ENCODE measurements at places on chromosomes 1 and 21.
A peak's percentile ranks its signal among the peaks of the same experiment; 100 is the strongest.

GRCh38 chr1:226489718-226490425, 58.7 kb upstream of the STUM start:
- no peak for DNase-seq

- DNase-seq, result peak; percentile 47
These were observed 99.4 kb upstream of the TLR5 start for GRCh38 chr1:223242382-223242955.

GRCh38 chr1:186503190-186503589, 42.3 kb upstream of the PDC start:
- DNase-seq, result no peak

DNA sequence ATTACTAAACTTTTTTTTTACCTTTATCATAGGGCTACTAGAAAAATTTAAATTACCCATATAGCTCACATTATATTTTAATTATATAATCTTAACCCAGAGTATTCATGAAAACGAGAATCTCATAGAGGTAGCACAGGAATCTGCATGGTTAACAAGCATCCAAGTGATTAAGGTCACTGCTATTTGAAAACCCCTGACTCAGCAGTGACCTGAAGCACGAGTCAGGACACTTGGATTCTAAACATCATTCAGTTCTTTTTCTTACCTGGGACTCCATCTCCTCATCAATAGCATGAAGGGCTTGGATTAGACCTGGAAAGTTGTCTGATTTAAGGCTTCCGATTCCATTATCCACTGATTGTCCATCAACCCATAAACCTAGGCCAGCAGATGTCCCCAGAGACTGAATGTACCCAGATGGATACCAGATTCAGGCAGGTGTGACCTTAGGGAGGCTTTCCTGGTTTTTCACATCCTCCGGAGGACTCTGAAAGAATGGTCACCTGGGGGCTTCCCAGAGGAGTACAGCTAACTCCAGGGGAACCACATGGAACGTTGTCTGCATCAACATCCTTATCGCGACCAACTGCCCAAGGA, 174.3 kb downstream of the SETD4 start:
- DNase-seq, result no peak

DNA sequence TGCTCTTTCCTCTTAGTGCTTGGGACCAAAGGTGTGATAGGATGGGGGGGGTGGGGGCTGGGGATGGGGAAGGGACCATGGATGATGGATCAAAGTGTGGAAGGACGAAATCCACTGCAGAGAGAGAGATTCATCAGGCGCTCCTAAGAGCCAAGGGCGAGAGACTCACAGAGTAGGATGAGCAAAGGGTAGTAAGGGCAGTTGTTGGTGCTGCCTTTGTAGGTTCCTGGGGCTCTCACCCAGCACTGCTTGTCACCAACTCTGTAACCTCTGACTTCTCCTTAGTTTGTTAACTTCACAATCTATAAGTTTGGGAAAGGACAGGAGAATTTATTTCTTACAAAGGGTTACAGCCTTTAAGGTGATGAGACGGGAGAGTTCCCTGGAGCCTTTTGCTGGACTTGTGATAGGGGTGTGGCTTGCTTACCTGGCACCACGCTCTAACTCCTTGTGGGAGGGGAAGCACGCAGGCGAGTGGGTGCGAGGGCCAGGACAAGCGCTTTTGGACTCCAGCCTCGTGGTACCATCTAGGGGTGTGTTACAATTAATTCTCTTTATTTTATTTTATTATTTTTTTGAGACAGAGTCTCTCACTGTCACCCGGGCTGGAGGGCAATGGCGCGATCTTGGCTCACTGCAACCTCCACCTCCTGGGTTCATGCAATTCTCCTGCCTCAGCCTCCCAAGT, 1.6 kb upstream of the PDXK start:
- no peak for DNase-seq

DNA sequence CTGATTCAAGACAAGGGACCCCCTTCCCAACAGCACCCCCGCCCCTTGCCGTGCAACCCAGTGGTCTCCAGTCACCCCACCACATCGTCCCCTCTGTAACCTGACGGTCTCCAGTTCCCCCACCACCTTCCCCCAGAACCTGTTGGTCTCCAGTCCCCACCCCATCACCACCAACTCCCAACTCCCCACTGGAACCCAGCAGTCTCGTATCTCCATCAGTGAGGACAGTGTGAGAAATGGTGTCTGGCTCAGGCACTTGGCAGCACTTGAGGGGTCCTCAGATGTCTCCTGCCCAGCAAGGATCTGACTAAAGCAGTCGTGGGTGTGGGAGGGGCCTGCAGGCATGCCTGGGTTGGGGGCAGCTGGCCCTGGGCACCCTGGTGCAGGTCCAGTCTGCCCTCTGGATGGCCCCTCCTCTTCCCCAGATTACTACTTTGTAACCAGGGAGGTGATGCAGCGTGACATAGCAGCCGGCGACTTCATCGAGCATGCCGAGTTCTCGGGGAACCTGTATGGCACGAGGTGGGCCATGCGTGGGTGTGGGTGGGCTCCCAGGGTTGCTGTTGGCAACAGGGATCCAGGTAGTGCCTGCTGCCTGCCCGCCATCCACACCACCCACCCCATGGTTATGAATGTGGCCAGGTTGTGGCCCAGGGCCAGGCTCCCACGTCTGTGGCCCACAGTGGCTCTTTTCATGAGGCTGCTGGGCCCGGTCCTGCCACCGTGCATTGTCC, 3.1 kb upstream of the GJC2 start:
- DNase-seq, result no peak

DNA sequence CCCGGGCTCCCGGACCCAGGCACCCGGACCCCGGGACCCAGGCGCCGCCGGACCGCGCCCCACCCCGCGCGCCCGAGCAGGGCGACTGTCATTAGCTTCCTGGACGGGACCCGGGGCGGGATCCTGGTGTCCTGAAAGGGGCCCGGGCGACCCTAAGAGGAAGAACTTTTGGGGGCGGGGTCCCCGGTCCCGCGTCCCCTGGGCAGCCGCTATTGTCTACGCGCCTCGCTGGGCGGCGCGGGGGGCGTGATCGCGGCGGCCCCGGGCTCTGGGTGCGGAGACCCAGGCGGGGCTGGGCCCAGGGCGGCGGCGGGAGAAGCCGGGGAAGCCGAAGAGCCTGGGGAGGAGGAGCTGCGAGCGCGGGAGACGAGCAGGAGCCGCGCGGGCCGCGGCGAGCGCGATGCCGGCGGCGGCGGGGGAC, 465 bp downstream of the HUNK start:
- peak; percentile 17 for DNase-seq

- DNase-seq, result no peak
These were observed 22.5 kb downstream of the MMEL1 start for GRCh38 chr1:2610036-2610959.

- no peak for DNase-seq
These were observed 26.9 kb upstream of the EYA3 start for GRCh38 chr1:28115267-28115666.

- no peak for DNase-seq
These were observed 69.2 kb downstream of the SH3GLB1 start for GRCh38 chr1:86773341-86774288.

DNA sequence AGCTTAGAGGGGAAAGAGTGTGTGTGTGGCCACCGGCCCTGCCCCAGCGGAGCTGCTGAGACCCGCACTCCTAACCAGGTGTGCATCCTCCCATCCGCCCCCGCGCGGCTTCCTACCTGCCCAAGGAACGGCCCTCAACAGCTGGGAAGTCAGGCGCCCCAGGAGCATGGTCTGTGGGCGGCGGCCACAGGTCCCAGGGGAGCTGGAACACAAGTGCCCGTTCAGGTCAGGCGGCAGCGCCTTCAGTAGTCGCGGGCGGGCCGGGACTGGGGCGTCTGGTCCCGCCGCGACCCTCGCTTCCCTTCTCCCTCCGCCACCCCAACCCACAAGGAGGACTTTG, 448 bp downstream of the AURKAIP1 start:
- DNase-seq, result no peak

- no peak for DNase-seq
These were observed 58.5 kb downstream of the SLC25A24 start for GRCh38 chr1:108141621-108142020.

- no peak for DNase-seq
These were observed 13.8 kb downstream of the OPTC start for GRCh38 chr1:203507759-203508158.

DNA sequence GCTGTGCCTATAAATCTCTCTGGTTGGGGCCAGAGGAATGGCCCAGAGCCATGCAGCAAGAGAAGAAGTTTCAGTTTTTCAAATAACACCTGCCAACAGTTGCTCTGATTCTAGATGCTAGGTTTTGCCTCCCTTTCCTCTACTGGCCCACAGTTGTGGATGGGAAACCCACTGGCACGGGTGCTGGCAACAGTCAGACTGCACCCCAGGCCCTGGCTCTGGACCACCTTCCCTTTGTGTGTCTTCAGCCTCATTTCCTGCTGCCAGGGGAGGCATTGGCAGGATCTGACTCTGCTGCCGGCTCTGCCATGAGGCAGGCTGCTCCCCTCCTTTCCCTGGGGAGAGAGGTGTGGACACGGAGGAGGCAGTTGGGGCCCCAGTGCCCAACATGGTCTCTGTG, 142.0 kb downstream of the IGSF21 start:
- DNase-seq, result no peak

DNA sequence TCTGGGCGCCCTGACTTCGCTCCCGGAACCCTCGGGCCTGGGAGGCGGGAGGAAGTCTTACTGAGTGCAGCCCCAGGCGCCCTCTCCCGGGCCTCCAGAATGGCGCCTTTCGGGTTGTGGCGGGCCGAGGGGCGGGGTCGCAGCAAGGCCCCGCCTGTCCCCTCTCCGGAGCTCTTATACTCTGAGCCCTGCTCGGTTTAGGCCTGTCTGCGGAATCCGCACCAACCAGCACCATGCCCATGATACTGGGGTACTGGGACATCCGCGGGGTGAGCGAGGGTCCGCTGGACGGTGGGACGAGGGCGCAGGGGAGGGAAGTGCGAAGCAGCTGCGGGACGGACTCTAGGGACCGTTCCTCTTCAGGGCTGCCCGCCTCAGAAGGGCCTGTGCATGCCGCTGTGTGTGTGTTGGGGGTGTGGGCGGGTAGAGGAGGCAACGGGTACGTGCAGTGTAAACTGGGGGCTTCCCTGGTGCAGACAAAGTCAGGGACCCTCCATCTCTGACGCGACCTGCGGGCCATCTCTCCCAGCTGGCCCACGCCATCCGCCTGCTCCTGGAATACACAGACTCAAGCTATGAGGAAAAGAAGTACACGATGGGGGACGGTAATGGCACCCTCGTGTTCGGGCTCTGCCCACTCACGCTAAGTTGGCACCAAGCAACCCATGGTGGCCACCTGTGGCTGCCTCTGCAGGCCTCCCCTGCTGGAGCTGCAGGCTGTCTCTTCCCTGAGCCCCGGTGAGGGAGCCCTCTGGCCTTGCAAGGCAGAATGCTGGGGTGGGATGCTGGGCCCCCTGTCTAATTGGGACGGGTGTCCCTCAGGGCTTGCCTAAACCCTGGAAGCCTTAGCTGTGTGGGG, at the start of gene GSTM1:
TSS of gene GSTM1 (plus strand) at position 177 of the 859 bp plus-strand sequence. CDS start at position 234, 57 bp downstream.
- DNase-seq, result no peak

GRCh38 chr1:40825996-40826395, 36.2 kb downstream of the CITED4 start:
- no peak for DNase-seq

- no peak for DNase-seq
These were observed 735.4 kb downstream of the LTN1 start for GRCh38 chr21:28257276-28257675.

DNA sequence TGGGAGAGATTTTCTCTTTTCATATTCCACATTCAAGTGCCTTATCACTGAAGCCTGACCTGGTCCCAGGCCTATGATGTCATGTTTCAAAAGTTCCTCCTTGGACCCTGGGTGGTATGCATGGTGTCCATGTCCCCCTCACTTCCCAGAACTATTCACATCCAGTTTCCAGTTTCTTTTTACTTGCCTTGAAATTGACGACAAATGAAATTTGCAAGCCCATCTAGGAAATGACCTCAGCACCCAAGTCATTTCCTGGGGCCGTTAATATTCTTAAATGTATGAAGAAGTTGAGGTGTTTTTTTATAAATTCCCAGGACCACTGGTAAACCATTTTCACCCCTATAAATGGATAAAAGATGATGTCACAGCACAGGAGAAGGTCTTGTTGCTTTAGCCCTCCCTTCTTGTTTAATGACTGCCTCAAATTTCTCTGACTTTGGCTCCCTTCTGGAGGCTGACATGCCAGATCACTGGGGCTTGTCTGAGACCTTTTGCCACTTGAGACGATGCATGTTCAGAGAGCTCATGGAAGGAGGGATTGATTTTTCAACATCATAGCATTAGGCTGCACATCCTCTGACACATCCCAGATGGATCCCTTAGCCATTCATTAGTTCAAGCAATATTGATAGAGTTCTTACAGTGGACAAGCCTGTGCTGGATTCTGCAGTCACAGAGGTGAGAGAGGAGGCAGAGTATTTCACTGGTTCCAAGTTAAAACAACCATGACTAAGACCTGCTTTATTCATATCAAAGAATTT, 221.3 kb downstream of the PLPP3 start:
- no peak for DNase-seq

- DNase-seq, result peak; percentile 29
These were observed 32.9 kb downstream of the GRHL3 start for GRCh38 chr1:24351918-24352627.

DNA sequence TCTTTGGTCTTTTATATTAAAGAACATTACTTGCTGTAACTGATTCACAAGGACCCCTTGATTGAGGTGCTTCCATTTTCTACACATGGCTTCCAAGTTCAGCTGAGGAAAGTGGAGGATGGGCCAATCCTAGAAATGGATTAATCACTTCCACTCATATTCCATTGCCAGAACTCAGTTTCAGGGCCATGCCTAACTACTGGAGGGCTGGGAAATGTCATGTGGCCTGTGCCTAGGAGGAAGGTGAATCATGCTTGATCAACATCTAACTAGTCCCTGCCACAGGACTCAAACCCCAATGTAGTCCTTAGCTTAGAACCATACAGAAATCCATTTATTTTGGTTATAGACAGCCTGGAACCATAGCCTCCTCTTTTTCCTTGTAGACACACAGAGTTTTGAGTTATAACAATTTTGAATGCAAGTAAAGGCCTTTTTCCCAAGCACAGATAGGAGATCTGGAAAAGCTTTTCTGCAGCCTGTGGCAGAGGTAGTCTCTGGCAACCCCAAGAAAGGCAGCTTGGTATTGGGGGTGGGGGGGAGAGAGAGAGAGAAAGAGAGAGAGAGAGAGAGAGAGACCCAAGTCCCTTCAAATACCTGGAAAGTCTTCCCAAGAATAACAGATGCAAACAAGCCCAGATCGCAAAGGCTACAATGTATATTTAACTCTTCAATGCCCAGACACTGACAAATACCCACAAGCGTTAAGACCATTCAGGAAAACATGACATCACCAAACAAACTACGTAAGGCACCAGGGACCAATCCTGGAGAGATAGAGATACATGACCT, 12.5 kb downstream of the MAST2 start:
- DNase-seq, result peak; percentile 47

GRCh38 chr1:97603776-97604175, 317.1 kb downstream of the DPYD start:
- DNase-seq, result no peak
